ENCODE measurements at places on chromosomes 6 and 20.

DNA sequence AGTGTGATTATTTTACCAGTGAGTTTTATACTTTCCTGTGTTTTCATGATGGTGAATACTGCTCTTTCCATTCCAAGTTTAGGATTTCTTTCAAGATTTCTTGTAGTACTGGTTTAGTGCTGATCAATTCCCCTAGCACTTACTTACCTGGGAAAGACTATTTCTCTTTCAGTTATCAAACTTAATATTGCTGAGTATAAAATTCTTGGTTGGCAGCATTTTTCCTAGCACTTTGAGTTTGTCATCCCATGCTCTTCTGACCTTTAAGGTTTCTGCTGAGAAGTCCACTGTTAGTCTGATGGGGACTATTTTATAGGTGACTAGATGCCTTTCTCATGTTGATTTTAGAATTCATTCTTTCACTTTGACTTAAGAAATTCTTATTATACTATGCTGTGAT is 842.8 kb upstream of the CITED2 start:
- DNase-seq: no peak

DNA sequence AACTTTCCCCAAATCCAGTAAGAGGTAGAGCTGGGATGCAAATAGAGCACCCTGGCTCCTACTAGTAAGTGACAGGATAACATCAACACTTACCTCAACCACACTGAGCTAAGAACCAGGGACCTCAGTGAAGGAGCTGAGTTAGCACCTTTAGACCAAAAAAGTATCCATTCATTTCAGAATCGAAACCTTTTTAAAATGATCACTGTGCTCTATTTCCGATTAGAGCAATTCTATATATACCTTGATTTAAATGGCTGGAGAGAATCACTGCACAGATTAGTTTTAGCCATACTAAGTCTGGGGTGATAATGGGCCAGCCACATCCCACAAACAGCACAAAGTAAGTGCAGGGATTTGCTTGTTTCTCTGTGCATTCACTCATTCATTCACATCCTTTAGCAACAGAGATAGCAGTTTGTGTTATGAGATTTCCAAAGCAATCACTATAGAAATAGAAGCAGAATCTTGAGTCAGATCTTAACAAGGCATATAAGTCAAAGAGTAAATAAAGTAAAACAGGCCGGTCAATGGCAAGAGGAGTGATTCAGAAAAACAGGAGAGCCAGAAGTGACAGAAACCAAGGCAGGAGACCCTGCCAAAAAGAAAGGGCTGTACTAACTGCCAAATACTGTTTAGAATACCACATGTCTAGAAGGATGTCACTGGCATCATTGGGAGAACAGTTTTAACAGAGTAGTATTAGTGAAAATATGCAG is 136.3 kb downstream of the KIF13A start:
- peak; percentile 29 for DNase-seq

- DNase-seq: no peak
Observed at GRCh38 chr6:169266261-169266660, 12.6 kb upstream of the THBS2 start.

GRCh38 chr6:28567506-28567905 is 41.8 kb downstream of the GPX5 start:
- DNase-seq: no peak

DNA sequence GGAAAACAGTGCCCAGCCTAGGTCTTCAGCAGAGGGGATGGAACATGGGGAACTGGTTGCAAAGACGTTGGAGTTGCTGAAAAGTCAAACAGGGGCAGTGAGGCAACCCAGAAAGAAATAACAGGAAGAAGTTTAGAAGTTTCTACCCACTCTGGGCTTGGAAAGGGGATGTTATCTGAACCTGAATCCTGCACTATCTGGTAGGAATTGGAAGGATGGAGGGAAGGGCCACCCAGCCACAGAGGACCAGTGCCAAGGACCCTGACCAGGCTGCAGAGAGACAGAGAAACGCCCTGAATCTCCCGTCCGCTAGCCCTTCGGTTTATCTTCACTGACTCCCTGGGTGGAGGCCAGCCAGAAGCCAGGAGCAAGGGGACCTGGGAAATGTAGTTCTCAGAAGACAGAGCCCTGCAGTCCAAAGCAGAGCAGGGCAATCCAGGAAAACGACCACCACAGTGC is 217.3 kb upstream of the RREB1 start:
- DNase-seq: peak; percentile 32

DNA sequence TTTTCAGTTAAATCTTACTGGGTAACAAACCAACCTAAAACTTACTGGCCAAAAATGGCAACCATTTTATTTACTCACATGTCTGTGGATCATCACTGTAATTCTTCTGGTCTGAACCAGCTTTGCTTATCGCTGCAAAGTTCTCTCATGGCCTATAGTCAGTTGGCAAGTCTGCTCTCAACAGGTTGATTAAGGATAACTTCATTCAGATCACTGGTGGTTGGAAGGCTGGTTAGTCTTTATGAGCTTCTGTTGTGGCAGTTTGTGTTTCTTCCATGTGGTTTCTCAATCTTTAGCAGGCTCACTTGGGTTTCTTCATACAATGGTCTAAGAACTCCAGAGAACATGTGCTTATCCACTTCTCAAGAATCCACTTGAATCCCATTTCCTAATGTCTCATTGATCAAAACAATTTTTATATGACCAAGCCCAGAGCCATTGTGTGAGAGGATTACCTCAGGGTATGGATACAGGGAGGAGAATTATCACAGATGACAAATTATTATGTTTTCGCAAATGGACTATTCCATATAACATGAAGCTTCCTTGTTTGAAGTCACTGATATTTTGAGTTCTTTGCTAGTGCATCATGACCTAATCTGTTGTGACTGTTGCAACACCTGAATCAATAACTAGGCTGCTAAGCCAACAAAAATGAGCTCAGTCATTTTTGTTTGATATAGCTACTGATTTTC is 155.4 kb upstream of the BMP2 start:
- DNase-seq: no peak

DNA sequence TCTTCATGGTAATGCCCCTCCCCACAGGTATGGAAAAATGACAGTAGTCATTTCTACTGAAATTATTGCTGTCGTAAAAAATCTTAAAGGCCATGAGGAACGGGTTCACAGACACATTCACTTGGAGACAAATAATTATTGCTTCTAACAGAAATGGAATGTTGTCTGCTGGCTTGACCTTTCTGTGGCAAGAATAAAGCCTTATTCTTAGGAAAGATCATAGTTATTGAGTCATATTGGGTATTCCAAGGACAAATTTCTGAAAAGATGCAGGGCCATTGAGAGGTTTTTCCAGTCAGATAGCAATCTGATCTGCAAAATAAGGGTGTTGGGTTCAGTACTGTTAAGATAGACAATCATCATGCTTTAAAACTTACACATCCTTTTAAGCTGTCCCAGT is 29.2 kb downstream of the AKAP7 start:
- DNase-seq: peak; percentile 17

- DNase-seq: peak; percentile 90
Observed at GRCh38 chr6:53765270-53765669, 29.5 kb upstream of the LRRC1 start.

GRCh38 chr20:43925801-43926200 is 11.1 kb downstream of the TOX2 start:
- peak; percentile 58 for DNase-seq
